ENCODE measurements at places on chromosomes 16 and 17.

DNA sequence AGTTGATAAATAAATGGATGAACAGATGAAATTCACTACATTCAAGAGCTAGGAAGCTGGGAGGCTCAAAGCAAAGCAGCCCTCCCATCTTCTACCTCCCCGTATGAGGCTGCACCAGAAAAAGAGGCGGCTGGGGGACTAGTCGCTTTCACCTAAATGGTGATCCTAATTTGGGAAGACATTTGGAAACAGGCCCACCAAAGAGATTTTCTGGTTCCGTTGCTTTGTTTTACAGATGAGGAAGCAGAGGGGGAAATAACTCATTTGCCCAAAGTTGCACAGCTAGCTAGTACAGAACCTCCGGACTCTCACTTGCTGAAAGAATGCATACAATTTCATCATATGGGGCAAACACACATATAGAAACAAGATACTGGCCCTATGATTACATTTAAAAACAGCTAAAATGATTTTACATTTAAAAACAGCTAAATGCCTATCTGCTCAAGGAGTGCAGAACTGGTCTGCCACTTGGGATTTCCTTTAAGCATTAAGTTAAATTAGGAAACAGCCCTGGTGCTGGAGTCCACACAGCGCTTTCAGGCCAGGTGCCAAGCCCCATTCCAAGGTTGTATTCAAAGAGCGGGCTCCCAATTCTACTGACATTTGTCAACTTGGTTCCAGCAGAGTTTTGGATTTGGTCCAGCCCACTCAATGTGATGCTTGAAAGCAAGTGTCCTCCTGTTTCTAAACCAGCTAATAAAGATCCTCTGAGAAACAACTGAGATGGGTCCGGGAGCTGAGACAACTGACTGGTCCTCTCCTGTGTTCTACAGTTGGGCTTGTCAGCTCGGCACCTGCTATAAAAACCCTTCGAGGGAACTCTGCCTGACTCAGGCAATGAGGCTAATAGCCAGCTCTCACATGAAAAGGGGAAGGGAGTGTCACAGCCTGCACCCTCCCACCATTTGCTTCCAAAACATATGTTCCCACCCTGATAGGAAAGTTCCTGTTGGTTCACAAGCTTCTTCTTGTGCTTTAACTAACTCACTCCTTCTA is 11.7 kb downstream of the ERN1 start:
- no peak for DNase-seq

DNA sequence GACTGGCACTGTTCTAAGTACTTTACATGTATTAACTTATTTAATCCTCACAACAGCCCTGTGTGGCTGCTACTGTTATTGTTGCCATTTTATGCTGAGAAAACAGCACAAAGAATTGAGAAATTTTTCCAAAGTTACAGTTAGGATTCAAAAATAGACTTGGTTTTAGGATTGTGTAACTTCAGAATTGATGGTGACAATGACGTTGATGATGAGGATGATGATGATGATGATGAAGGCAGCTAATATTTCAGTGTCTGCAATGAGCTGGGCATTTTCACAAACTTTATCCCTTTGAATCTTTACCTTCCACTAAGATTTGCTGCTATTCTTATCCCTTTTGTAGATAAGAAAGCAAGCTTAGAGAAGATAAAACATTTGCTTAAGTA is 22.1 kb downstream of the PRKCB start:
- DNase-seq = no peak

GRCh38 chr17:38735161-38735997 is 5.2 kb downstream of the CISD3 start:
- DNase-seq = peak; percentile 71

- DNase-seq = no peak
Measured at GRCh38 chr16:57012353-57012752, 23.0 kb downstream of the NLRC5 start.

GRCh38 chr16:71629278-71630016 is 3.5 kb downstream of the MARVELD3 start:
- no peak for DNase-seq

- DNase-seq = no peak
Measured at GRCh38 chr16:49524216-49524946, 150.8 kb downstream of the C16orf78 start.

DNA sequence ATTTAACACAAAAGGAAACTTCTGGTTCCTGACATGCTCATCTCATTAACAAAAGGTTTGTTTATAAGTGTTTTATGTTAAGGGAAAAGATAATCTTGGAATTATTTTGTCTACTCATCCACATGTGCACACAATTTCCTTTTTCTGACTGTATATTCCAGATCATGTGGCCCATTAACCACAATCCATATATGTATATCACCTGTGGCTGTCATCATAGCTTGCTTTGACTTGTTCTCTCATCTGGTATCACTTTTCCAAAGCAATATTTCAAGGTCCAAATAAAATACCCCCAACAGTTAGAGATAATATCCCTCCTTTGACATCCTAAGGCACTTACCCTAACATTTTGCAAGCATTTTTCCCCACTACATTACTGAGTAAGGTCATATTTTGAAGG is 856.1 kb downstream of the CDH11 start:
- no peak for DNase-seq

DNA sequence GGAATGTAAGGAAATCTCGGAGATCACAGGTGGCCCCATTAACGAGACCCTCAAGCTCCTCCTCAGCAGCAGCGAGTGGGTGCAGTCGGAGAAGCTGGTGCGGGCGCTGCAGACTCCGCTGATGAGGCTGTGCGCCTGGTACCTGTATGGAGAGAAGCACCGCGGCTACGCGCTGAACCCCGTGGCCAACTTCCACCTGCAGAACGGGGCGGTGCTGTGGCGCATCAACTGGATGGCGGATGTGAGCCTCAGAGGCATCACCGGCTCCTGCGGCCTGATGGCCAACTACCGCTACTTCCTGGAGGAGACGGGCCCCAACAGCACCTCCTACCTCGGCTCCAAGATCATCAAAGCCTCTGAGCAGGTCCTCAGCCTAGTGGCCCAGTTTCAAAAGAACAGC is 16.2 kb downstream of the MLYCD start:
- no peak for DNase-seq

GRCh38 chr17:82175951-82176350 is 36.7 kb downstream of the CCDC57 start:
- no peak for DNase-seq

DNA sequence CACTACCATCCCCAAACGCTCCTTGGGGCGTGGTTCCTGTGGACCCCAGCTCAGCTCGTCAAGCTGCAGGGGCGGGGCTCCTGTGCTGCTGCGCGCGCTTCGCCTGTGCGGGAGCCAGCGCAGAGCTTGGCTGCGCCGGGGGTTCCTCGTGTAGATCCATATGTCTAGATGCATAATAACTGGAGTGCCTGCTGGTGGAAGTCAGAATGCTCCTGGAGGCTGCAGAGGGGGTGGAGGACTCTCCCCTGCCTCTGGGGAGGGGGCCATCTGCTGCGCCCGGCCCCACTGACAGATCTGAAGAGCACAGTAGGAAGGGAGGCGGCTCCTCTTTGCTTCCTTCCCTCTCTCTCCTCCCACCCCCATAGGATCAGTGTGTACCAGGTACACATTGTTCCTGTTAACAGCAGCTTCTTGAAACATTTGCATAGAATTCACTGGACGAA is 4.6 kb downstream of the RASD1 start:
- DNase-seq = no peak

DNA sequence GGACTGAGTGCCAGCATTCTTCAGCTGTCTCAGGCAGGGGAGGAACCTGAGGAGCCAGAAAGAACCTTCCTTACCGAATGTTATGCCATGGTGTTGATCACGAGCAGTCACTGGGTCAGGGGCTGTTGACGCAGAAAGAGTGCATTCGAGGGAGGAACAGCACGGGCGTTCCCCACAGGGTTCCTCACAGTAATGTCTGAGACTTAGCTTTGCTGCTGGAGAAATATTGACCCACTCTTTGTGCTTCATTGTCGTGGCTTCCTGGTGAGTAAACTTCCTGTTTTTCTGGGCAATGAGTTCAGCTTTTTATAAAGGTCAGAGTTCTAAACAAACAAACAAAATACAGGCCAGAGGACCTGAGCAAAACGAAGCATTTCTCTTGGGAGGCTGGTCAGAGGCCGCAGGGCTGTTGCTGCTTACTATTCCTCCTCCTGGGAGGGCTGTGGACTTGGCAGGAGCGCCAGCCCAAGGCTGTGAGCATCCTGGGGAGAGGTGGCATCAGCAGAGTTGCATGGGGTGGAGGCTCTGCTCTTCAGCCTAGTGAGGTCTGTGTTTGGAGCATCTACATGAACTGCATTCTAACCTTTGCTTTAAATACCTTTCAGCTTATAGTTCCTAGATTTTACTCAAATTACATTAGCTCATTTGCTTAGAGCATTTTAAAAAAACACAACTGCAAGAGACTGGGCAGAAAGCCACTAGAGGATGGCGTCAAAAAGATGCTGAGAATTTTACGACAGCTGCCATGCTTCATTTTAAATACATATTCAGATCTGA is 143.1 kb upstream of the CACNG5 start:
- DNase-seq = no peak

- no peak for DNase-seq
Measured at GRCh38 chr17:13792314-13792713, 190.6 kb upstream of the HS3ST3A1 start.

DNA sequence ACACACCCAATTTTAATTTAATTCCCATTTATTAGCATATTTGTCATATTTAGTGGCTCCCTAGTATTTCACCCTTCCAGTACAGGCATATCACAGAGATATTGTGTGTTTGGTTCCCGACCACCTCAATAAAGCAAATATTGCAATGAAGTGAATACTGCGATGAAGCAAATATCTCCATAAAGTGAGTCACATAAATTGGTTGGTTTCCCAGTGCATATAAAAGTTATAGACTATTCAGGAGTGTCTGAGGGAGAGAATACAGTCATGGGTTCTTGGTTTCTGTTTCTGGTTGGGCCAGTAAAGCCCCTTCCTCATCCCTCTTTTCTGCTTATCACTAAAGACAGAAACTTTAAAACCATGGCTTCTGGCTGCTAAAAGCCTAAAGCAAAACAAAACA is 295.4 kb upstream of the AXIN2 start:
- no peak for DNase-seq

DNA sequence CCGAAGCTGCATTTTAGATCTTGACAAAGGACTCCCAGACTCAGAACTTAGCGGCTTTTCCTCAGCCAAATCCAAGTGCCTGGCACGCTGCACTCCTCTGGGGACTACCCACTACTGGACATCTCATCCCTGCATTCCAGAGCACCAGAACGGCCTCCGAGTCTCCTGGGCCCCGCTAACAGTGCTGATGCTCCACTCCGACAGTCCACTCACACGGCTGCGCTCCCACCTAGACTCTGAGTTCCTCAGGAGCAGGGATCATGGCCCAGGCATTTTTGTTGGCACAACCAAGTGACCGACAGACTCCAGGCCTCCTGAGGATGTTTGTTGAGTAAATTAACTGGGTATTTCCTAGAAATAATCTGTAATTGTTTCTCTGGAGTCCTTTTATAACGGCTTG is 79.1 kb downstream of the NDEL1 start:
- no peak for DNase-seq

DNA sequence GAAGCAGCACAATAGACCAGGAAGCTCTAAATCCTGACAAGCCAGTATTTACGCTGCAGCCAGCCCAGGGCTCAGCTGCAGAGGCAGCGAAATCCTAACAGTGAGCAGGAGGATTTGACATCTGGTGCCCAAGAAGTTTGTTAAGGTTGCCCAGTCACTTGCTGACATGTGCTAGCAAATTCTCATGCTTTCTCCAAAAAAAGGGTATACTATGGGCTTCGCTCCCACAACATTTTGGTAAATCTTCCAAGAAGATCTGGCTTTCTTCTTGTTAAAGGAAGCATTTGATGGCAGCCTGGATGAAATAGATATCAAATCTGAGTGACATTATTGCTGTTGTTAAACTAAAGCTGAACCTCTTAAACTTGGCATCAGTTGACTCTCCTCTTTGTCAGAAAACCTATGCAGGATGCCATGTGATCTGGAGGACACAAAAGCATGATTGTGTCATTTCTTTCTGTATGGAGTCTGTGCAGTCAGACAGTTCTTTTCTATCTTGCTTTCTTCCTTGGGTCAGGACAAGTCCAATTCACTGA is 949.7 kb upstream of the RBFOX1 start:
- no peak for DNase-seq

DNA sequence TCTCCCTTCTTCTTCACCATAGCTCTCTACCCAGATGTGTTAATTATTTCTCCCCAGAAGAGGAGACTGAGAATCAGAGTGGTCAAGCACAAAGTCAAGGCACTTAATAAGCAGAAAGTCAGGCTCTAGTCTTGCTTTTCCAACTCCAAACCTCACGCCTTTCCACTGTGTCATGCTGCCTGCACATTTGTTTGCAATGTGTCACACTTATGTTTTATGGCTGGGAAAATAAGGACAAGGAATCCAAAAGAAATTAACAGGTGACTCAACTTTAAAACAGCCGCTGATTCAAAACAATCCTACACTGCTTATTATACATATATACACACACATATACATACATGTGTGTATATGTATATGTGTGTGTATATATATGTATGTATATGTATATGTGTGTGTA is 255.7 kb upstream of the DYNLRB2 start:
- no peak for DNase-seq

DNA sequence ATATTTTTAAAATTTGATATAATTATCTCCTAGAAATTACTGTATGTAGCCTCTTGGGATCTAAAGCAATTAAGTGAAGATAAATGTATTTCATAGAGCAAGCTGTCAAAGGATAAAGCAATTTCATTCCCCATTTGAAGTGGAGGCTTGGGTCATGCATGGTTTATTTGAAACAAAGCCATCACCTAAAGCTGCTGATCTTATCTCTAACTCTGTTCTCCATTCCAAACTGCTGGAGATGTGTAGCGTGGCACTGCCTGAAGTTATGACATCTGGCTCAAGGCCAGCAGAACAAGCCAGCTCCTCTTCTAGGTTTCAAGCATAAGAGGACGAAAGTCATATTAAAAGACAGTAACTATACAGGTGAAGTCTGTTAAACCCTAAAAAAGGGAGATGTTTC is 83.9 kb downstream of the HIC1 start:
- DNase-seq = no peak

DNA sequence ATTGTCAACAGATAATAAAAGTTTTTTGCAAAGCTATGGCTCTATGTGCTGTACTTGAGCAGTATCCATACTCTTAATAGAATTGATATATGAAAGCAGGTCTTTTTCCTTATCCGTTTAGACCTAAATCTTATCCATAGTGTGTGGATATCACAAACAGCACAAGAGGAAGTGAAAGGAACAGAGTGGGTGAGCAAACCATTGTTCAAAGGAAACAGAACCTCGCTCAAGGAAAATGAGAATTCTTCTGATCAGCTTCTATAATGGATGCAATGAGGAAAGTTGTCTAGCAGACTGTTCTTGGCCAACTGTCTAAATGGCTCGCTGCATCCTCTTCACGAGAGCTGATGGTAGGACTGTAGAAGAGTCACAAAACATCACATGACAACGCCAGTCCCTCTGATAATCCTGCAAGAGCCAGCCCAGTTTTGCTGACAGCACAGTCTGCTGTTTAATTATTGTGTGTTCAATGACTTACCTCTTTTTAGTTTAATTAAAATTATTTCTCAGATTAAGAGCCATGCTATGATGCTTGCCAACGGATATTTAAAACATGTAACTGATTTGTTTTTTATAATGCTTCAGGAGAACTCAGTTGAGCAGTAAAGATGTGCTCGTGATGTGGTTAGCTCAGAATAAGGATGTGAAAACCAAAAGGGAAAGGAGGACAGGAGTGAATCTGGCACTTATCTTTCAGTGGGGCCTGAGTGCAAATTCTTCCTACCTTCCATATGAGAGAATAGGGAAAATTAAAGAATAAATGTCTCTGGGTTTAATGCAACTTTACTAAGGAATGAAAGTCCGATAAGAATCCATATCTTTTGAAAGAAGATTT is 38.5 kb downstream of the WWOX start:
- DNase-seq = no peak

GRCh38 chr17:79777120-79777893 is 641 bp upstream of the CBX2 start:
- DNase-seq = peak; percentile 37

GRCh38 chr16:67115639-67116038 is 5.9 kb downstream of the PHAF1 start:
- DNase-seq = no peak

Measured in CD4-positive, alpha-beta T cell (primary cell).